Ureter (tissue), 1 donor: ENCODE measurements at places on chromosomes 1 and 21. TPM values are rescaled to one million over a fixed set of nuclear protein-coding genes. Genes with fewer than 3 reads are reported as not detected.

The SLC44A3 gene
- total RNA-seq, result 72.1 TPM

- no peak for DNase-seq
Measured at GRCh38 chr1:185960422-185961321, 226.5 kb downstream of the HMCN1 start.

DNA sequence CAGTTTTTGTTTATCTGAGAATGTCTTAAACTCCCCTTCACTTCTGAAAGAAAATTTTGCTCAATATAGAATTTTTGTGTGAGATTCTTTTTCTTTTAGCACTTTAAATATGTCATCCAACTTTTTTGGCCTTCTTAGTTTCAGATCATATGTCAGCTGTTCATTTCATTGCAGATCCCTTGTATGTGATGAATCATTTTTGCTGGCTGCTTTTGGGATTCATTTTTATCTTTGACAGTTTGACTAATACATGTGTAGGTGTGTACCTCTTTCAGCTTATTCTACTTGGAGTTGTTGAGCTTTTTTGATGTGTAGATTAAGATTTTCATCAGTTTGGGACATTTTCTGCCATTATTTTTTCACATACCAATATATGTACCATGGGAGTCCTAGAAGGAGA is 156.8 kb downstream of the FASLG start:
- DNase-seq, result no peak

The ZNF648 gene
- total RNA-seq, result 0.23 TPM

The PKLR gene
- not detected for total RNA-seq

GRCh38 chr1:57633881-57634280 is 210.0 kb upstream of the DAB1 start:
- no peak for DNase-seq

- DNase-seq, result no peak
Measured at GRCh38 chr1:64891448-64891825, 74.9 kb downstream of the JAK1 start.

GRCh38 chr1:23527366-23527765 is 3.7 kb downstream of the E2F2 start:
- no peak for DNase-seq

DNA sequence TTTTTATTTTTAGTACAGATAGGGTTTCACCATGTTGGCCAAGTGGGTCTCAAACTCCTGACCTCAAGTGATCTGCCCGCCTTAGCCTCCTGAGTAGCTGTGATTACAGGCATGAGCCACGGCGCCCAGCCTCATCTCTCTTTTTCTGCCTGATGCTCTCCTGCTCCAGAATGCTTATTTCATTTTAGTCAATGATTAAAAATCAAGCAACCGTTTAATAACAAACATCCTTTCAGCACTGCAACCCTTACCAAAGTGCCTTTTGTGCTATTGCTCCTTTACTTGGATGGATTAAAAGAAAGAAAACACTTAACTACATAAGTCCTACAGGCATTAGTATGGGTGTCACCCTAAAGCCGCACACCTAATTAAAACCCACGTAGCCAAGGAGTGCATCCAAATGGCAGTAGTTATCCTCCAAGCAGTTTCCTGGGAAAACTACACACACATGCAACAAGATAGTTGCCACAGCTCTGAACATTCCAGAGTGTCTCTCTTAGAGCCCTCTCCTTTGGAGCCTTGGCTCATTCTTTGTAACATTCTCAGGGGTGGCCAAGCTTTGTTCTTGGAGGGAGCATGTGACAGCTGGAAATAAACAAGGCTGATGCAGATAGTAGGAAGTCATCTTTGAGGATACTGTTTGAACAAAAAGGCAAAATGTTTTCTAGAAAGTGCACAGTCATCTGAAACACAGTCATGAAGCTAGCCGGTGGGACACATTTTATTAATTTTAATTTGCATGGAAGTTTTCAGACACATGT is 51.2 kb downstream of the KCNJ15 start:
- no peak for DNase-seq

- no peak for DNase-seq
Measured at GRCh38 chr1:8704866-8705506, 112.5 kb downstream of the RERE start.

DNA sequence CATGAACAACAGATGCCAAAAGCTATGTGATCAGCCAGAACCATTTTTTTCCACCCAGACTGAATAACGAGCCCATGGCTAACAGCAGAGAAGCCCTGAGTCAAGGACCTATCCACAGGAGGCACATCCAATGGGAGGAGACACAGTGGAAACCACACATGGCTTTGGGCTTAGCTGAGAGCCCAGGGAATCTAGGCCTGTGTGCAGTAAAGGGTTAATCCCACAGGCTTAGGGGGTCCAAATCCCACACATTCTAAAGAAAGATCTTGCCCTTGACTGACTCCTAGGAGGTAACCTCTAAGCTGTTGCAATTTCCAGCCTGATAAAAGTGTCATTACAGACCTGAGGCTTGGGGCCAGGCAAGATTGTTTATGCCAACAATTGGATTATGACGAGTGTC is 194.5 kb downstream of the DSCAM start:
- no peak for DNase-seq

The NBPF6 gene
- total RNA-seq, result not detected

DNA sequence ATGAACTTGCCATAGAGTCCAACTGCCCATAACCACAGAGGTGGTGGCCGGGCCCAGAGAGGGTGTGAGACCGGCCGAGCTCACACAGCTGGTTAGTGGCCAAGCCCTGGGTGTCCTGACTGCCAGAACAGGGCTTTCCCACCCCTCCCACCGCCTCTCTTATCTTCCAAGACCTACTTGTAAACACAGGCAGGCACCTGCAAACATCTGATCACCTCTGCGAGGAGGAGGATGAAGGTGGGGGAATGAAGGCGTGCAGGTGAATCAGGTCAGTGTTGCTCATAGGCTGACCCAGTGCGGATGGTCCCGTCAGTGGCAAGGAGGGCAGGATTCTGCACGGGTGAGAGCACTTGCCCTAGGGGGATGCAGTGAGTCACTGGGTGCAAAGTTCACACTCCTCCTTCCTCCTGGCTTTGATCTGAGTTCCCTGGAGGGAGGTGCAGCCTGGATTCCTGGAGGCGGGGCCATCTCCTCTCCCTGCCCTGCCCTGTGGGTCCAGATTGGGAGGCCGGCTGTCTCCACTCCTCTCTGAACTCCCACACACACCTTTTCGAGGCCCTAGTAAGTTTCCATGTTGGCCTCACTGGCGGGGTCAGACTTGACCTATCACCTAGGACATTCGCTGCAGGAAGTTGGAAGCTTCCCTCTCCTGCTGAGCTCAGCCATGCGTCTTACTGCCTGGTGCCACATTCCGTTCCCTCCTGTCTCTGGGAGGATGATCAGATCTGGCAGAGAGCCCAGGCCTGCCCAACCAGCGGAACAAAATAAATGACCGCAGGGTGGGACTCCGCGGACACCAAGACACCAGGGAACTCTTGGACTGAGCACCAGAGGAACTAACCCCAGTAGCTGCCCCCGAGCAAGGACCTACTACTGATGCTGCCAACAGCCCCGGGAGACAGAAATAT is 7.3 kb downstream of the UQCRHL start:
- DNase-seq, result peak; percentile 87

DNA sequence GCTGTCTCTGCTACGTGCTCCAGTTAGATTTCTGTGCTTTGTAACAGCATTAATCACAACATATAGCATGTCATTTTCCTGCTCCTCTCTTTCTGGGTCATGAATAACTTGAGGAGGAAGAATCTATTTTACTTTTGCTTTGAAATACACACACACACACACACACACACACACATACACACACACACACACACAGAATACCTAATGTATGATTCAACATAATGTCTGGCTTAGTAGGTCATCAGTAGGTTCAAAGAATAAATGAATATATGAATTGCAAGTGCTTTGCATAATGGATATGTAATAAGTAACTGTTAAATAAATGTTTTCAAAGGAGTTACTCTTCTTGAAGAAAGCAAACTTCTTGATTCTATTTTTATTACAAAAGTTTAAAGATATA is 249.0 kb downstream of the PDE4B start:
- DNase-seq, result no peak

The CASQ2 gene
- total RNA-seq, result 18.7 TPM

The EFHD2 gene
- 103 TPM for total RNA-seq

The IGSF9 gene
- 13.8 TPM for total RNA-seq

The OXCT2 gene
- total RNA-seq, result 1.1 TPM

DNA sequence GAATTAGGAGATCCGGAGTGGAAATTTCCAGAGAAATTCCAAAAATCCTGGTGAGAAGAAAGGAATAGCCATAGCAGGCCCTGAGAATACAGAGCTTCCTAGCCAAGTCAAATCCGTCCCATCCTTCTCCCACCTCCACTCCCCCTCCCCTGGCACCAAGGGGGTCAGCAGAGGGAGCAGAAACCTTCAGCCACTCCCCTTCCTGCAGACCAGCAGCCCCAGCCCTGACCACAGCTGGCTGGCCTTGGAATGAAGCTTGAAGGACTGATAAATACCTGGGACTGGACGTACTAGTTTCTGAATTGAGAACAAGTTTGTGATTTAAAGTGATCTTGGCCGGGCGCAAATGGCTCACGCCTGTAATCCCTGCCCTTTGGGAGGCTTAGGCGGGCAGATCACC is 13.8 kb upstream of the RIPPLY3 start:
- DNase-seq, result no peak

The DISC1 gene
- total RNA-seq, result 9.6 TPM

GRCh38 chr1:180507795-180508724 is 5.7 kb upstream of the ACBD6 start:
- DNase-seq, result no peak

DNA sequence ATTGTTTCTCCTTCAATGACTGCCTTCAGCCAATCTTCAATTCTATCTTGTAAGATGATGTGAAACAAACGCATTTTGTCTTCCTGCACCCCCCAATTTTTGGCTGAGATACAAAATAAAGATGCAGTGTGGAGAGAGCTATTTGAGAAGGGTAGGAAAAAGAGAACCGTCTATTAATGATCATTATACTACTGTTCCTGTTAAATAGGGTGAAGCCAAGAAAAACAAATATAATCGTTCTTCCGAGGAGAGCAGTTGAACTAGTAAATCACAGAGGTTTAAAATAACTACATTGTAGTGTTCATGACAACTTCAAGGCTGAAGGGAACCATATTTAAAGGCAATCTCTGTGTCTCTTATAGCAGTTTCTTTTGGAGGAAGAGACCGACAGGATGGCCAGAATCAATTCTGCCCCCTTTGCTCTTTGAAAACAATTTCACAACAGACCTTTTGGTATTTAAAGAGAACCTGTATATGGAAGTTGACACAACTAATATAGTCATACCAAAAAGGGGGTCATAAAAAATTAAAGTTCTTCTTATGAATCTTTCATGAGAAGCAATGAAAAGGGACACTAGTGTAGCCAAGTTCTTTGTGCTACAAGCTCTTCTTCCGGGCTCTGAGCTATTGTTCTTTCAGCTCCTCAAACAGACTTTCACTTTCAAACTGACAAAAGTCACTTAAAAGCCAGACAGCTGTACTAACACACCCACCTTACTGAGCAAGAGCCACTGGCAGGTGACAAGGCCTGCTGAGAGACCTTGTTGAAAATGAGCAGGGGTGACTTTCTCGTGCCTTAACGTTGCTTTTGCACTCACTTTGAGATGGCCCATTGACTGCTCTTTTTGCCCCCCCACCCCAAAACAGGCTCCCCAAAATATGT is 30.9 kb downstream of the PROX1 start:
- DNase-seq, result no peak

DNA sequence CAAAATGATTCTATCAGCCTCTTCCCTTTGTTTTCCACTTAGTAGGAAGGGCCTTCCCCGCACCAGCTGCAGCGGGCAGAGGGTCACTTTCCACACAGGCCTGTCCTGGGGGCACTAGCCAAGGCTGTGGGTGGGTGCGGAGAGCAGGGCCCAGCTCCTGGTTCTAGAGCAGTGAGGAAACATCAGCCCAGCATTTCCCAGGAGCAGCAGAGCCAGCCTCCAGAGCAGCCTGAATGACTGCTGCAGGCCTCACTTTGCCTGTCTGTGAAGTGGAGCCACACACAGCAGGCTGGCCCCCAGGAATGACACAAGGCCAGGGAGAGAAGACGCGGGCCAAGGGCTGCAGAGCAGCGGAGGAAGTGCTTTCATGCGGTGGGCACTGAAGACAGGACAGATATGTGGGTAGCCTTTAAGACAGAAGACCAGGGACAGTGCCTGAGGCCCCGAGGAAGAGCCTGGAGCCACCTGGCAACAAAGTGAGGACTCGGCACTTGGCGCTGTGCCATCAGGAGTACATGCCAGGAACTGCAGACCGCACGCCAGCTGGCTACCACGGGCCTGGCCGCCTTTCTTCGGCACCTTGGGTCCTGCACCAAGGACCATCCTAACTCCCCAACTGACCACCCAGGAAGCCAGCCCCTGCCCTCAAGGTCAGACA is 42.0 kb downstream of the ACOT7 start:
- peak; percentile 66 for DNase-seq

DNA sequence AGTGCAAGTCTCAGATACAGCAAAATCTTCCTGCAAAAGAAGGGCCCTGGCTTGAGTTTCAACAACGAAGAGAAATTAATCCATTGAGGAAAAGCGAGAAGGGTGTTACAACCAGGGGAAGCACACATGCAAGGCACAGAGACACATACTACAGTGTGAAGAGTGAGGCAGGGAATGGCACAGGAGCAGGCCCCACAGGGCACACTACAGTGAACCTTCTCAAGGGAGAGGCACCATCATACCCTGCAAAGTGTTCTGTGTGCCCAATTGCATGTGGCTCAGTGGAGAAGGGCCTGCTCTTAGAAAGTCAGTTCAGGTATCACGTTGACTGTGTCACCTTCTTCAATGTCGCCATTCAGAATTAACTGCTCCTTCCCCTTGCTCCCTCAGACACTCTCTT is 60.3 kb downstream of the LMX1A start:
- no peak for DNase-seq

The AMY1B gene
- not detected for total RNA-seq

GRCh38 chr1:200979574-200980451 is 43.7 kb downstream of the KIF21B start:
- no peak for DNase-seq

The TRIM46 gene
- total RNA-seq, result 1.6 TPM

GRCh38 chr1:185038813-185039376 is 6.5 kb upstream of the RNF2 start:
- no peak for DNase-seq

- DNase-seq, result no peak
Measured at GRCh38 chr21:29481641-29482040, 182.9 kb downstream of the BACH1 start.

- DNase-seq, result no peak
Measured at GRCh38 chr1:178798232-178798861, 72.5 kb downstream of the ANGPTL1 start.

GRCh38 chr1:39081271-39082009 is 55.3 kb downstream of the NDUFS5 start:
- no peak for DNase-seq
